ENCODE measurements at places on chromosomes 6 and 20.
A peak's percentile ranks its signal among the peaks of the same experiment; 100 is the strongest.

DNA sequence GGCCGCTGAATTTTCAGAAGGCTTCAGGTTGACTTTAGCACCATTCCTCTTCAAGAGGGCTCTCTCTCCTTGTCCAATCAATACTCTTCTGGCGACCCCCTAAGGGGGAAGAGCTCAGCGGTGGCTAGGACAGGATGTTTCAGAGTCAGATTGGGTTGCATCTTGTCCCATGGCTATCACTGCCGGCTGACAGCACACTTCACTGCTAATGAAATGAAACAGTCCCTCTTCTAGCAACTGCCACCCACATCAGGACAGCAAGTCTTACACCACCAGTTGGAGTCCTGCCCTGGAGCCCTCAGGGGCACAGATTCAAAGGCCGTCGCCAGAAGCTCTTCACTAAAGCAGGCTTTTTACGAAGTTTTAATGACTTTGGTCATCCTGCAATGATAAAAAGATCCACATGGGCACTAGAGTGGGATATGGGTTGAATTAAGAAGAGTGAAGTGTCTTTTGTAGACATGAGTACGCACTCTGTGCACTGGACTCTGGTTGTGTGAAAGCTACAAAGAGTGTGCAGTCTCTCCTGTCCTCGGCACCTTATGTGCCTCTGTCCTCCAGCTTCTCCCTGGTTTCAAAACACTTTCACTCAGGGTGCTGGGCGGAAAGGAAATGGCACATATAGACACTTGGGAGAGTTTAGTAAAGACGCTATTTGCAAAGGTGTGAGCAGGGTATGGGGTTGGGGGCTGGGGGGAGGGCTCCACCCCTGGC, 66.1 kb upstream of the SLC22A16 start:
- no peak for DNase-seq

- DNase-seq, result no peak
These were observed 28.5 kb downstream of the B4GALT5 start for GRCh38 chr20:49685161-49685601.

- DNase-seq, result no peak
These were observed 26.0 kb downstream of the PRPF6 start for GRCh38 chr20:64006902-64007301.

DNA sequence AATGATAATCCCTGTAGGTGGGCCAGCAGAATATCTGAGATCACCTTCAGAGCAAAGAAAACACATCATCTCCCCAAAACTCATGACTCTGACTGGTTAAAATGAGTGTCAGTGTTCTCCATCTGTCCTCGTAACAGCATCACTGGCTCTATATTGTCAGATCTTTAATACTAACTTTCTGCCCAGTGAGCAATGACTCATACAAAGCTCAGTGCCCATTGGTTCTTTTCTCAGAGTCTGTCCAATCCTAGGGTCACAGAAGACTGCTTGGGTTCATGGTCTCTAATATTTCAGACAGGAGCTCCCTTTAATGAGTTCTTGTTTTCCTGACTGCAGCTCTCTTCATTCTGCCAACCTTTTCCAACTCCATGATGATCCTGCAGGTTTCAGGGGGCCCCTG, 36.4 kb downstream of the HLA-DPB1 start:
- peak; percentile 51 for DNase-seq

DNA sequence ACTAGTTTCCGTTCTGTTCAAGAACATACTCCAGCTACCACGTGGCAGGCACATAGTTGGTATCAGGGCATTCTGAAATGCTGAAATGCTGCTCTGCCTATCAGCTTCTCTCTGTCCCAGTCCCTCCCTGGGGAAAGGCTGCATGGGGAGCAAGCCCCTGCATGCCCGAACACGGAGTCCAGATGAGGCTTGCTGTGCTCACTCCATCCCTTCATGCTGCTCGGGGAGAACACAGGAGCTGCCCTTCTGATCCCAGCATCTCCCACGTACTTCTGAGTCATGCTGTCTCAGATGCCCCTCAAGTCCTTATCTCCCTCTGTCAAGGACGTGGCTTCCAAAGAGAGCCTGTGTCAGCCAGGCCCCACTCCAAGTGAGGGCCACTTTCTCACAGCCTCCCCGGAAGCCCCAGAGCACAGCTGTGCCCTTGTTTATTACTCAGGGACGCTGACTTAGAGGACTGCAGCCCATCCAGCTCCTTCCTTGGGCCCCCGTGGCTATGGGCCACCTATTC, 29.4 kb downstream of the THBS2 start:
- DNase-seq, result no peak

DNA sequence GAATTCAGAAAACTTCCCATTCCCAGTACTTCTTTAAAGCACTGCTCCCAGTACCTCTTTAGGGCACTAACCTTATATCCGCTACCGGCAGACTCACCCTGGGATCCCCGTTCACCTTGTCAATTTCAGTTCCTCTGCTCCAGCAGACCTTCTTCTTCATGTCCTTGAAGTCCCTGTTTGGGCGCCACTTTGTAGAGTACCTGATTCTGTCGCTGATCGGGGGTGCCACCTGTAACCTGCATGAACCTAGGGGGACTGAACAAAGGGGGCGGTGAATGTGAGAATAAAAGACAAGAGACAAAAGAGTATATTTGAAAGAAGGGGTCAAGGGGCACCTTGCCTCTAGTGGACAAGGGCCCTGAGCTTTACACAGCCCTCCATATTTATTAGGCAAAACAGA, 4.9 kb upstream of the GINS1 start:
- no peak for DNase-seq

DNA sequence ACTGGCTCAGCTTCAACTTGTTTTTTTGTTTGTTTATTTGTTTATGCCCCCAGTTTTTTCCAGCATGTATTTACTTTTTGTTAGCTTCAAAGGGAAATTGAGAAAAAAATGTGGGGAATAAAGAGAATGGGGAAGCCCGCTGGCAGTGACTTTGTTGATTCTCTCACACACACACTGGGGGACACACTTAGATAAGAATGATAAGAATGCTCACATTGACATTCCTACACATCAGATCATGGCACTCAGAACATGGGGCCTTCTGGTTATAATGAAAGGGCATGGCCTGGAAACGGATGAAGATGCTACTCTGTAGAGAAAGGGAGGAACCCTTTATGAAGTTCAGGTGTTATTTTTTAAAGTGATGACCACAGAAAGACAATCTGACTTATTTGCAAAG, 15.6 kb upstream of the DAAM2 start:
- no peak for DNase-seq

DNA sequence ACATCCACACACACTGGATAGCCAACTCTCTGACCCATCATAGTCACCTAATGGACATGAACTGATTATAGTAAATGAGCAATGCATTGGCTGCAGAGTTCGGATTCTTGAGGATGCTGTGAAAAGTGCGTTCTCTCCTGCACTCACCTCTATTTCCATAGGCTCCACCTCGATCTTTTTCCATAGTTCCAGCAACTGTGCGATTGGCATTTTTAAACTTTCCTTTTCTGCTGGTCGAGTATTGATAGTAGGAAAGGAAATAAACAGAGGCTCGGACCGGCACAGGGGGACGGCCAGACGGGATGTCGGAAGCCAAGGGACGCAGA, 94.4 kb downstream of the RNASET2 start:
- DNase-seq, result no peak

DNA sequence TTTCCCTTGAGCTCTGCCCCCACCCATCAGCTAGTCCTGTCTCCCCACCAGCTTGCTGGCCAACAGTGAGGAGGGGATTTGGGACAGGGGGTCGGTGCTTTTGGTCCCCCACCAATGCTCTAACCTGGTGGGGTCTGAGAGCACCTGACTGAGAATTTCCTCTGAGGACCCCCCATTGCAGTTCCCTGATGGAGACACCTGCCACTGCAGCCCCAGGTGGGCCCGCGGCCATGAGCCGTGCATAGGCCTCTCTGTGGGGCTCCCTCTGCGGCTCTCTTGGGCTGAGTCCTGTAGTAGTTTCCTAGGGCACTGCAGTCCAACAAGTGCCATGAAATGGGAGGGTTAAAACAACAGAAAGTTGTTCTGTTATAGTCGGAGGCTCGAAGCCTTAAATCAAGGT, 172.2 kb upstream of the SNX9 start:
- no peak for DNase-seq

- DNase-seq, result no peak
These were observed 59.7 kb downstream of the TCP11 start for GRCh38 chr6:35081426-35081851.

GRCh38 chr6:118783931-118784550, 109.9 kb upstream of the ASF1A start:
- peak; percentile 68 for DNase-seq

DNA sequence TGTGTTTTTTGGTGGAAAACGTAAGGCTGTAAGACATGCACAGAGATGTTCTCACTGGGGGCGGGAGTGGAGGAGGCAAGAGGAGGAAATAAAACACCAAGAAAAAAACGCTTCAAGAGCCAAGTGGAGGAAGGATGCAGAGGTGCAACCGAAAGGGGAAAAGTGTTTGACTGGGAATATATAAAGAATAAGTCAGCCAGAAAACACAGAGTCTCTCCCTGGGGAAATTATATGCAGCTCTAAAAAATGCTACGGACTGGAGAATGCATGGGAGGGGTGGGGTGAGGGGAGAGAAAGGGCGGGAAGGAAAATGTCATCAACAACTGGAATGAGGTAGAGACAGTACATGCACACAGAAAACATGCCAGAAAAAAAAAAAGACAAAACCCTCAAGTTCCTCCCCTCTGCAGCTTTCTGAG, 133.5 kb downstream of the SCML4 start:
- DNase-seq, result no peak

DNA sequence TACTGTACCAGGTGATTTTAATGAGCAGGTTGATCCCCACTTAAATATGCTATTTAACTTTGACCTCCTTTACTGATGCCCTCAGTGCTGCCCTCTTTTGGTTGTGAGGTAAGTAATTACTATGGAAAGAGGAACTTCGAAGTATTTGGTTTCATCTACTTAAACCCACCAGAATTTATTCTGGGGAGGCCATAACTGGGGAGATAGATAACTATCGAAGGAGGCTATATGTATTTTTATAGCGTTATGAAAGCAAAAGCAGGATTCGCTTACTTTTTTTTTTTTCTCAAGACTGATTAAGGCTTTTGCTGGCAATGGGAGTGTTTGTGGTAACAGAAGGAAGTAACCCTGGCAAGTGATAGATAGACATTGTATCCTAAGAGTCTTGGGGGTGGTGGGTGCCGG, 168.9 kb upstream of the CENPW start:
- peak; percentile 59 for DNase-seq

DNA sequence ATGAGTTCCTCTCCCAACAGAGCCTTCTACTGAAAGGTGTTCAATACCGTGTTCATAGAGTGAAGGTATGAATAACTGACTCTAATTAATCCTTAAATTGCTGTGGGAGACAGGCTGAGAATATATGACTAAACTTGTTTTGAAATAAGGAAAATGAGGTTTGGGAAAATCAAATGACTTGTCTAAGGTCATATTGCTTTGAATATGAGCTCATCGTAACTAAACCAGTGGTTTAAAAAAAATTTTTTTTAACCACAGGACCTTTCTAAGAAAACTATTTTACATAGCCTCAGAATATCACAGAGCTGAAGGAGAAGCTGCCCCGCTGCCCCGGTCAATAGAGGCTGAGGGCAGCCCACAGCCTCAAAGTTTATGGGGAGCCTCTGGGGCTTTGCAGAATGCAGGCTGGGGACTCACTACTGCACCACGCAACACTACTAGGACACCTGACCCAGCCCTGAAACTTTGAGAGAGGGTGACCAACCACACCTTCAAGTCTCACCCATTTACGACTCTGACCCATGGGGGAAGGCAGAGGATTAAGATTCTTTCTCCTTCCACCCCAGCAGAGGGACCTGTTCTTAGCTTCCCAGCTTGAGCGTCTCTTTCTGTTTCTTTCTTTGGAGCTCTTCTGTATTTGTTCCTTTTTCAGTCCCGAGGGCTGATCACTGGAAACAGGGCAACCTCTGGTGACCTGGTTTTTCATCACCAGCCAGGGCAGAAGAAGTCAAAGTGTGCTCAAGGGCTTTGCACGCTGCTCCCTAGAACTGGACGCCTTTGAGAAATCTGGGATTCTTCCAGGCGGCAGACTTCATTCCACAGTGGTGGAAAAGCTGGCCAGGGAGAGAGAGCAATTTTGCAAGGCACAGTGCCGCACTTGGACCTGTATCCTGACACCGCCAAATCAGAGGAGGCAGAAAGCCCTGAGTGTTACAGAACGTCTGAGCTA, 220.2 kb downstream of the ATXN1 start:
- DNase-seq, result no peak

- DNase-seq, result no peak
These were observed 8.3 kb downstream of the TBC1D7 start for GRCh38 chr6:13319891-13320564.

DNA sequence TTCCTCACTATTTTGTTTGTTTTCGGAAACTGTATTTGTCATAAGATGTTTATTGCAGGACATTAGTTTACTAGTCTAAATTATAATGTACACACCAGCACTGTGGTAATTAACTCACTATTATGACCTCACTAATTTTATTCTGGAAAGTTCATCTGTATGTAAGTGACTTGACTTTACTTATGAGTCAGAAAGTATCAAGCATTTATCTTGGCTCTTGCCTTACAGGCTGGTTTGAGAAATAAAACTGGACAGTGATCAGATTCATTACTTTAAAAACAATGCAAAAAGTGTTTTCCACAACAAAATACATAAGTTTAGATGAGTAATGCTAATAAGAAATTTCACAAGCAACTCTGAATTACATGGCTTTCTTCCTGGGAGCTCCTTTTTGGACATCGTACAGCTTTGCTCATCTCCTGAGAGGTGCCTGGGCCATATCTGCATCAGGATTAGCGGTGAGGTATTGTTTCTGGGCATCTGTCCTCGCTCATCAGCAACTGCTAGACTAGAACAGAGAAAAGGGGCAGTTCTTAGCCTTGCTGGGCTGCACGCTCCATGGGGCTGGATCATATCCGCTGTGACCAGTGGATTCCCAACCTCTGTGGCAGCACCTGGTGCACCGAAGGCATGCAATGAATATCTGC, 179.8 kb downstream of the SOD2 start:
- no peak for DNase-seq

DNA sequence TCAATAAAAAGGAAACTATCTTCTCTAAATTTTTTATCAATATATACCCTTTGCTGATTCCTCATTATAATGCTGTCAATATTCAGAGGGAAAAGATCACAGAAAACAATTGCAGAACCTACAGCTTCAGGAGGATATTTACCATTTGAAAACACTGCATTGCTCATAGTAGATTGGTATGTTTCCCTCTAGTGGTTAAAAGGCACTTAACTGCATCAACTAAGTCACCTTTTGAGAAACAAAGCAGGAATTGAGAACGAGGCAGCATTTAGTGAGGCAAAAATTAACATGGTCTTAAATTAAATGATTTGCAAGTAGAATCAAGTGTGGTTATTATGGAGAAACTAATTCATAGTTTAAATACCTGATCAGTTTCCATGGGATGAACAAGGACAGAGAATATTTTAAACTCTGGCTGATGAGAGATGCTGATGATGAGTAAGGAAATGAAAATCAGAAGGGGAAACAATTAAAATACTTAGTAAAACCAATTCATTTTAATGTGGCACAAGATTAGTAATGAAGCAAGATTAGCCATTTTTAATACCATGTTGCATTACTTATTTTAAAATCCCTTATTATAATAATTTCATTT, 642.1 kb downstream of the EPHA7 start:
- DNase-seq, result peak; percentile 52

DNA sequence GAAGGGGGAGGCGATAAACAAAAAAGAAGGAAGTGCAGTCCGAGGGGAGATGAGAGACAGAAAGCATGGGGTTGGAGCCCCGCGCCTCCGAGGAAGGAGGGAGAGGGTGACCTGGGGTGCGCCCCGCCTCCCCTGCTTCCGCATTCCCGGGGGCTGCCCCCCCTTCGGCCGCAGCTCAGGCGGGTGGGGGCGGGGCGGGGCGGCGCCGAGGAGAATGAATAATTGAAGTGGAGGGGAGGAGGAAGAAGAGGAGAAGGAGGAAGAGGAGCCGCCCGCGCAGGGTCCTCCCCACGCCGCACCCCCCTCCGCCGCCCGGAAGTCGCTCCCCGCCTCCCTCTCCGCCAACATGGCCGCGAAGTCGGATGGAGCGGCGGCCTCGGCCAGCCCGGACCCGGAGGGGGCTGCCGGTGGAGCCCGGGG, at the start of gene XKR7:
XKR7 (plus strand) TSS at position 322 of the 420 bp plus-strand sequence; CDS start at position 347, 25 bp downstream.
- no peak for DNase-seq

Measured in PC-3 (cell line).